ENCODE measurements at places on chromosomes 5 and 9. TPM values are rescaled to one million over a fixed set of nuclear protein-coding genes. Genes with fewer than 3 reads are reported as not detected.

GRCh38 chr5:177372910-177373309 lies 11.3 kb upstream of the SLC34A1 start:
- H3K4me1 ChIP-seq = peaks cover 76% of the 10 kb centered on the region
- H3K4me3 ChIP-seq = no peak overlapping the region
- H3K36me3 ChIP-seq = no peaks in the 10 kb centered on the region
- no peak for DNase-seq
- no peak overlapping the region for H3K27ac ChIP-seq

Gene SLC28A3
- total RNA-seq = not detected

- H3K36me3 ChIP-seq = no peaks in the 10 kb centered on the region
- H3K27ac ChIP-seq = no peak overlapping the region
- H3K27me3 ChIP-seq = peaks cover 11% of the 10 kb centered on the region
These were observed 72.3 kb downstream of the ICE1 start for GRCh38 chr5:5494489-5495402.

- 0 out of 3 replicates have a peak, but pooled peaks cover 5% of the 10 kb centered on the region for H3K27me3 ChIP-seq
- DNase-seq = no peak
- no peak overlapping the region for H3K4me3 ChIP-seq
- H3K36me3 ChIP-seq = no peaks in the 10 kb centered on the region
- H3K27ac ChIP-seq = no peak overlapping the region
These were observed 162.4 kb downstream of the ZDHHC21 start for GRCh38 chr9:14530841-14531240.

DNA sequence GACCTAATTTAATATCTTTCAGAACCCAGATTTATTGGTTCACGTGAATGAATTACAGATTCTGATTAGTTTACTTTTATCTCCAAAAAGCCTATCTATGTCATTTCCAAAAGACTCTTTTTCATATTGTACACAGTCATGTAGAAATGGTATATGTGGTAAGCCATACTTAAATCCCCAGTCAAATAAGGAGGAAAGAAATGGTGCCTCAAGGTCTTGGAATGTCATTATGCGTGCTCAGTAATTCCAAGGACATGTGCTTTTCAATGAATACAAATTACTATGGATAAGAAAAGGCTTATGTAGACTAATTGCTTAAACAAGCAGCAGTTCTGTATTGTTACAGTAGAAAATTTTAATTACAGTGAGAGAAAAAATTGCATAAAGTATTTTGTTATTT lies 64.1 kb upstream of the TYRP1 start:
- H3K36me3 ChIP-seq = no peaks in the 10 kb centered on the region
- no peaks in the 10 kb centered on the region for H3K27me3 ChIP-seq
- H3K27ac ChIP-seq = no peak overlapping the region
- H3K4me3 ChIP-seq = no peak overlapping the region
- no peak for DNase-seq
- H3K4me1 ChIP-seq = no peaks in the 10 kb centered on the region

Measured in HepG2 (cell line).